ENCODE measurements at places on chromosomes 1 and 21.

GRCh38 chr21:38242061-38242460 is 14.7 kb upstream of the KCNJ15 start:
- no peak for DNase-seq

- no peak for DNase-seq
These were observed 367.3 kb downstream of the SMYD3 start for GRCh38 chr1:246139745-246140182.

DNA sequence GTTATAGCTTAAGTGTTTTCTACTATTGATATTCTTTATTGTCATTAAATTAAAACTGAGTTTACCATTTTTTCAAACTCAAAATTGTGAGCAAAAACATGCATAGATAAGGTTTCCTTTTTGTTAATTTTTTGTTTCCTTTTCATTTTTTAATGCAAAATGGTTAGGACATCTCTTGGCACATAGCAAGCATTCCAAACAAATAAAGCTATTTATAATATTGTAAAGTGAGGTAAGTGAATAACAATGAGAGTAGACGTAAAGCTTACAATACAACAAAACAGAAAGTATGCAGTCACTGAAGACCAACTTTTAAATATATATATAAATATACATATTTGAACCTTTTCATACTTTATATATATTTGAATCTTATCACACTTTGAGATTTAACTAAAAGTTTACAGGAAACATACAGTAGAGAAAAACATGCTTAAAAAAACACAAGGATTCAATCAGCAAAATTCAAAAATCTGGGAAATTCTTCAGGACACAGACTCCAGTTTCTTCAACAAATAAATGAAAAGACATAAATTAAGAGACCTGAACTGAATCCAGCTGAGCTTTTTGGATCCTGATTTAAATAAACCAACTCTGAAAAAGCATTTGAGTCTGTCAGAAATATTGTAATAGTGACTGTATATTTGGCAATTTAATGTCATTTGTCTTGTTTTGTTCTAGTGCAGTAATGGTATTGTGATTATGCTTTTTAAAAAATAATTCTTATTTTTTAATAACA is 67.5 kb upstream of the SAMSN1 start:
- no peak for DNase-seq

- no peak for DNase-seq
These were observed 296.4 kb downstream of the PTPRU start for GRCh38 chr1:29532751-29533150.

DNA sequence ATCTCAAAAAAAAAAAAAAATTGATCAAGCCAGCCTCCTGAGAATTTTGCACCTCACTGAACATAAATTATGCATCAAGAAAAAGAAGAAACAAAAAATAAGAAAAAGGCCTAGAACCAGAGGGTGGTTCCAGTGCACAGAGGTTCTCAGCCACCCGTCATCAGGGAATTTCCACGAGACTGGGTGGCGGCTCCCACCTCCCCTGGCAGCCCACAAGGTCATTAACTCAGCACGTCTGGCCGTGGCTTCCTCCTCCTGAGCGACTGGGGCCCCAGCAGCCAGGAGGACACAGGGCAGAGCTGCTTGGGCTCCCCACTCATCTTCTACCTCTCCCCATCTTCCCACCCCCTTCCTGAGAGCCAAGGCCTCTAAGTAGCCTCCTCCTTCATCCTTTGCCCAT is 15.7 kb upstream of the TMEM51 start:
- DNase-seq = no peak

All from naive thymus-derived CD4-positive, alpha-beta T cell (primary cell).